ENCODE measurements at places on chromosomes 12 and 14.

GRCh38 chr12:71980538-71980937, 41.9 kb downstream of the TPH2 start:
- DNase-seq = no peak

- no peak for DNase-seq
Measured at GRCh38 chr14:98114946-98115345, 1157.1 kb downstream of the BCL11B start.

DNA sequence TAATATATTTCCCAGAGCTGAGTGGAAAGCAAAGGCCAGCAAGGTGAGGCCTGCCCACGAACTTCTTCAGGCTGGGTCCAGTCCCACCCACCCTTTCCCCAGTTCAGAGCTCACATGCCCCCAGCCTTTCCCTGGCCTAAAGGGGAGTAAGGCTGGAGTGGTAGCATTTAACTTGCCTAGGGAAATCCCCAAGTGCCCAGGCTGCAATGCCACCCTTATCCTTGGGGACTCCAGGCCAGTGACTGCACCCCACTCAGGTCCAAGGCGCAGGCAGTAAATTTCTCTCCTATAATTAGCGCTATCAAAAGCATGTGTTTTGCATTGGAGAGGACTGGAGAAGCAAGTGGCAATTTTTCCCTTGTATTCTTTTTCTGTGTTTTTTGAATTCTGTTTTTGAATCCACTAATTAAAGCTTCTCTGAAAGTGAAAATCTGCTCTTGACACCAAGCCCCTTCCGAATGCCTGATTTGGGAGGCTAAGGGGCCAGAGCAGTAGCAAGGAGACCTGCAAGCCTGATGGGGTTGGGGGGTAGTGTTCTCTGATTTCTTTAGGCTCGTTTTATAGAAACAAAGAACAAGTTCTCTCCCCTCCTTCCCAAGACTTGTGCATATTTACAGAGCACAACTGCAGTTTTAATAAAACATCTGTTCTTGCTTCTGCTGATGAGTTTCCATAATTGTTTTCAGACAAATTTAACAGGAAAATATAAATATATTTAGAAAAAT, 3.5 kb upstream of the HOXC6 start:
- DNase-seq = no peak

GRCh38 chr12:110234331-110234751, 46.7 kb upstream of the ATP2A2 start:
- DNase-seq = no peak

- no peak for DNase-seq
Measured at GRCh38 chr12:111171345-111171744, 197.6 kb downstream of the PHETA1 start.

Measured in GM13976 (cell line).